ENCODE measurements at places on chromosomes 13 and 19.

- DNase-seq: no peak
These were observed 539.6 kb upstream of the SLITRK5 start for GRCh38 chr13:87131611-87132010.

- no peak for DNase-seq
These were observed 6.4 kb downstream of the RPL21 start for GRCh38 chr13:27257648-27258253.

DNA sequence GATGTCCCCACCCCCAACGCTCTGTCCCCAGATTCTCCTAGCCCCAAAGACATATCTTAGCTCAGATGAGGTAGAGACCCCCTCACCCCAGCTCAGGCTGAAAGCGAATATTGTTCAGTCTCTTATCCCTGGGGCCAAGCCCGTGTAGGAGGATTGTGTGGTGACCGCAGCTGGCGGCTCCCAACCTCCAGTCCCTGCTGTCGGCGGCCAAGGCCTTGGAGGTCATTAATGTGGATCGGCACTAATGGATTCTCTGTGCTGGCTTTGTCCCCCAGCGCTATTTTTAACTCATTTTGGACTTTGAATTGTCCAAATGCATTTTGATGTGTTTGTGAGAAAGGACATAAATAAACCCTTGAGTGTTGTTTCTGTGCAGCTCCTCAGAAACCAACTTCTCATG is 124.2 kb downstream of the UQCRFS1 start:
- DNase-seq: no peak

DNA sequence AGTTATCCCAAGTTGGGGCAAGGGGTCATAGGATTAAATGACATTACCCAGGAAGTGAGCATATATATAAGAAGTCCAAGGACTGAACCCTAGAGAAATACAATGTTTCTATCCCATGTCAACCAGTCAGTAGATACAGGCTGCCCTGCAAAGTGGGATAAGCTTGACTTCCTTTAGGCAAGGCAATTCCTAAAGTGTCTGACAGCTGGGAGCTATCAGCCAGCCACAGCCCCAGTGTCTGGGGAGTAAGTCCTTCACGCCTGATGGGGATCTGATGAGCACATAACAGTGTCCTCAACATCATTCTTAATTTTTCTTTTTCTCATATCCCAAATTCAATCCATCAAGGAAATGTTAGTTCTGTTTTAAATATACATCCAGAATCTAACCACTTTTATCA is 54.1 kb downstream of the DNAJC15 start:
- no peak for DNase-seq

DNA sequence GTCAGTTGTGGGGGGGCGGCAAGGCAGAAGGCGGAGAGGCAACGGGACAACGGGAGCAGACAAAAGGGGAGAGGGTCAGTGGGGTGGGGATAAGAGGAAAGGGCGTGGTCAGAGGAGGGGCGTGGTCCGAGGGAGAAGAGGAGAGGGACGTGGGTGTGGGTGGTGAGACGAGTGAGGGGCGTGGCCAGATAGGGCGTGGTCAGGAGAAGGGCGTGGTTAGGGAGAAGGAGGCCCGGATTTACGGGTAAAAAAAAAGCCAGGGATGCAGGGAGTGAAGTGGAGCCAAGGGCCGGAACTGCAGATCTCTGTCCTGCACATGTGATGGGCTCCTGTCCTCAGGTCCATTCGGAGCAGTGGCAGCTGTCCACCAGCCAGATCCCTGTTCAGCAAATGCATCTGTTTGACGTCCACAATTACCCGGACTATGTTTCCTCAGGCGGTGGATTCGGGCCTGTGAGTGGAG is 21.5 kb downstream of the CPT1C start:
- DNase-seq: no peak

GRCh38 chr19:52542984-52543664 is 15.7 kb downstream of the ZNF808 start:
- DNase-seq: no peak

DNA sequence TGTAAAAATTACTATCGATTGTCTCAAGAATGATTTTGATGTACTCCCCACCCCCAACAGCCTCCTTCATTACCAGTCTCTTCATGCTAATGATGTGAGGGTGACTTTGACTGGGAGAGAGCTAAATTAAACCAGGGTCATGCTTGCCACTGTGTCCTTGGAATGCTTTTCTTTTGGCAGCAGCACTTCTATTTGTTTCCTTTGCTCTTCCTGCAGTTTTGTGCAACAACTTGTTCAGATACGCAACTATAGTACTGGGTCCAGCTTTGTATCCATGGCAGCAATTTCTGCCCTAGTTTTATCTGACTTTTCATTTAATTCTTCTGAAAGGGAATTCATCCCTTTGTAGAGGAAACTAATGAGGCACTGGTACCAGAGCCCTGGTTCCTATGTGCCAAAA is 2792.1 kb downstream of the PCDH9 start:
- no peak for DNase-seq

- DNase-seq: no peak
These were observed 541 bp downstream of the ASPDH start for GRCh38 chr19:50512999-50513745.

GRCh38 chr13:110001670-110002275 is 215.4 kb upstream of the IRS2 start:
- DNase-seq: peak; percentile 75

GRCh38 chr19:55678121-55678671 is 3.2 kb downstream of the EPN1 start:
- DNase-seq: no peak

DNA sequence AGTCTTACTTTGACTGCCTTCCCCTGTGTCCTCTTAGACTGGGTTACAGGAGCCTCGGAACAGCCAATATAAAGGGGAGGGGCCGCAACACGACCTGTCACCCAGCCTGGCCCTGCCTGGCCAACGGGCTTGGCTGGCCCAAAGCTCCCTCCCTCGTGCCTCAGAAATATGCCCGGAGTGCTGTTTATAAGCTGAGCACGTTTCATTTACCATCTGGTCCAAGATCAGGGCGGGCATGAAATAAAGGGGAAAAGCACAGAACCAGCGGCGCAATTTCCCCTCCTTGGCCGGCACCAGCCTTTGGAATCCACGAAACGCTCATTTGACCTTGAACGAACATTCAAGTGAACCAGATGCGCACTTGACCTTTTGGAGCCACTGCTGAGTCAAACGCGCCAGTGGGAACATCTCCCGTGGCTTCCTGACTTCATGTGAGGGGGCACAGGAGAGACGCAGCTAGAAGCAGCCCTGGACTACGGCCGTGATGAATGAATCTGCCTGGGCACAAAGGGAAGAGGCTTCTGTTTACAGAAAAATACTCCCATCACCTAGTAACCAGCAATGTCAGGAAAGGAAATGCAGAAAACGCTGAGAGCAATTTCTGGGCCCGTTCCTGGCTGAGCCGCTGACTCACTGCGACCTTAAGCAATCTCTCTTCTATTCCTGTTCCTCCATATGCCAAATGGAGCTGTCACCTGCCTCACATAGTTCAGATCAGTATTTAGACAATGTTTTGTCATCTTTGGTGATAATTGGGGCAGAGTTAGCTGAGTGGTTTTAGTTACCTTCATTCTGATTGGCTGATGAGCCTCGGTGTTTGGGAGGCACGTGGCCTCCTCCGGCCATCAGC is 53.3 kb downstream of the RFX2 start:
- DNase-seq: peak; percentile 87

GRCh38 chr19:50368649-50369570 is 3.5 kb upstream of the NAPSA start:
- DNase-seq: peak; percentile 91

- no peak for DNase-seq
These were observed 450 bp downstream of the SELENOW start for GRCh38 chr19:47778954-47779351.

DNA sequence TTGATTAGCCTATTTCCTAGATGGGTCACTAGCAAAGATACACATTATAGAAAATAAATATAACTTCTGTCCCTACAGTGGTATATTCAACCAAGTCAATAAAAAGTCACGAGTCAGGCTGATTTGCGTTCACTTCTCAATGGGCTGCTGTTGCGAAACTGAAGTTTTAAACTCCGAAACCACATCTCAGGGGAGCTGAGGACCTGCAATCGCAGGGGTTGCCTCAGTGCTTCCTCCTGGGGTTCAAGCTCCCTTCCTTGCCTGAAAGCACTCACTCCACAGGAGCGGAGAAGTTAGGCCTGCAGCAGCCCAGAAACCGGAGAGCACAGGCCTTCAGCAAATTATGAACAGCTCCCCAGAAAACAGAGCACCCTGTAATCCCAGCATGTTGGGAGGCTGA is 39.6 kb downstream of the RAB20 start:
- DNase-seq: no peak

DNA sequence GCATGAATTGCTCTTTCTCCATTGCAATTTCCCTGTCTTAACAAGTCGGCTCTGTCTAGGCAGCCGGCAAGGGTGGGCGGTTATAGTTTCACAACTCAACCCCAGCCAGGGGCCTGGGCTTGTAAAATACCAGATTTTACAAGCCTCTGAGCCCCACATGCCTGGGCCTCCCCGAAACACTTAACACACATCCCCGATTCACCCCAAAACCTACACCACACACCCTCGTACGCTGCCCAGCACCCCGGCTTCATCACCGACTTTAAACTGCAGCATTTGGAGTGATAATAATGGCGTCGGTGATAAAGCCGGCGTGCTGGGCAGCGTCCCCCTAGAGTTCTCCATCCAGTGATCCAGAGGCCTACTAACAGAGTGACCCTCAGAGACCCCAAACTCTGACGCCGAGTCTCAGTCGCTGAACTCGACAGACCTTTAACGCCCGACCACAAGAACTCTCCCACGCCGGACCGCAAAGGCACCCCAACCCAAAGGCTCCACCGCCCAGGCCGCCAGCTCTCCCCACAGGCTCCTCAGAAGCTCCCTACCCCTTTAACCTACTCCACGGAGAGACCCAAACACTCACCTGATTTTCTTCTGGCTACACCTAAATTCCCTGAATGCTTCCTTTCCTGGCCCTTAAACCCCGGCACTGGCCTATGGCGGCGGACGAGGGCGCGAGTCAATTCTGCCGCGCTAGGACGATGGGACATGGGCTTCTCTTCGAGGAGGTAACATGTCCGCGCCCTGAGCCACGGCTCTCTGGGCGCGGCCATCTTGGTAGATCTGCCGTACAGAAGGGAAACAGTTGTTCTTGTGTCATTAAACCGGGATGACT is at the start of gene ZNF649:
Gene ZNF649 (minus strand): TSS at position 687 of the 835 bp plus-strand sequence. CDS start 4,910 bp downstream, outside the sequence.
- DNase-seq: peak; percentile 85

DNA sequence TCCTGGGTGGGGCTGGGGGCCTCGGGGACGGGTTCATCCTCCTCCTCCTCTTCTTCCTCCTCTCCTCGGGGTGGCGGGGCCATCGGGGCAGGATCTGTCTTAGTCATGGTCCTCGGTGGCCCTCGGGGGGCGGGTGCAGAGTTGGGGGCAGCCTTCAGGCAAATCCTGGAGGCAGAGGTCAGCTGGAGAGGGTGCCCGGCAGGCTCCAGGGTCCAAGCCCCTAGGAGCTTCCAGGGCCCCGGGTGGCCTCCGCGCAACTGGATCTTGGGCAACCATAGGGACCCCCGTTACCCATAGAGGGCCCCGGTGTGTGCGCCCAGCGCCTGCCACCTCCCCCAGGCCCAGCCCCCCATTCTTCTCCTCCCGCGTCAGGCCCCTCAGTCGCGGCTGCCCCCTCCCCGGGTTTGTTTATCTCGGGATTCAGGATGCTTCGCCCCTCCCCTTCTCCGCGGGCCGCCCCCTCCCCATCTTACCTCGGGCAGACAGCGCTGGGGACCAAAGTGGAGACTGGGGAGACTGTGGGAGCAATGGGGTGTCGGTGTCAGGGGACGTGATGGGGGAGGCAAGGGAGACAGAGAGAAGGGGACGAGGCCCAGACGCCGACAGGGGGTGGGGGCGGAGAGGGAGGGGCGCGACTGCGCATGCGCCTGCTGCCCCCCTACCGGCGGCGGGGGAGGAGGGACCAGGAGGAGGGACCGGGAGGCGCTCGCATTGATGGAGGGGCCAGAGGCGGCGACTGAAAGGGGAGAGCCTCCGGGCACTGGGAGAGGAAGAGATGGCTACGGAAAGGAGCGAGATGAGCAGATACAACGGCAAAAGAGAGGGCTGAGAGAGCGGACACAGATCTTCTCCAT is at the start of gene CLIP3:
Gene CLIP3 (minus strand): TSS at position 623 of the 854 bp plus-strand sequence. CDS start 516 bp downstream, at position 107.
- peak; percentile 79 for DNase-seq

DNA sequence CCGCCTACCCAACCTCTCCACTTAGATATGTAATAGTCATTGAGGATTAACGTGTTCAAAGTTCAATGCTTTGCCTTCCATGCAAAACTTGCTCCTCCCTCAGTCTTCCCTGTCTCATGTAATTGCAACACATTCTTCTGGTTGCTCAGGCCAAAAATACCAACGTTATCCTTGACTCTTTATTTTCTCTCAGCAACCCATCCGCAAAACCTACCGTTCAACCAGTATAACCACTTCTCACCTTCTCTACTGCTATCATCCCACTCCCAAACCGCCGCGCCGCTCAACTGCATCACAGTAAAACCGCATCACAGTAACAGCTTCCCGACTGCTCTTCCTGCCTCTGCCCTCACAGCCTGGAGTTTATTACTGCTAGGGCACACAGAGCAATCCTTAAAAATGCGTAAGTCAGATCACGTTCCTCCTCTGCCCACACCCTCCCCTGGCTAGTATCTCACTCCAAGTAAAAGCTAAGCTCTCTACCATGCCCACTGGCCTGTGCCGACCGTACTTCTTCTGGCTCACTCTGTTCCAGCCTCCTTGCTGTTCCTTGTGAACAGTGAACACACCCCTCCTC is 8.2 kb downstream of the MTIF3 start:
- DNase-seq: no peak

DNA sequence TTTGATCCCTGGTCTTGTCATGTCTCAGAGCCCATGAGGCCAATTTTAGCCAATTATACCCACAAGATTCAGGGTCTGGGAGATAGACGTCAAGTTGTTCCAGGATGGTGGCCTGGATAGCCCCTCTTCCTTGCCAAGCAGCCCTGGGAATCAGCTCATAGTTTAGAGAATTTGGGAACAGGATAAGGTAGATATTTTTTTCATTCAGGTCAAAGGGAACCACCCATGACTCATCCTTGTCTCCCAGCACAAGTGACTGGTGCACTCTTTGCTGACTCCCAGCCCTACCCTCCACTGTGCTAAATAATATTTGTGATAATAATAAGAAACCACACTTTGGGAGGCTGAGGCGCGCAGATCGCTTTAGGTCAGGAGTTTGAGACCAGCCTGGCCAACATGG is 17.1 kb upstream of the S1PR4 start:
- DNase-seq: no peak

DNA sequence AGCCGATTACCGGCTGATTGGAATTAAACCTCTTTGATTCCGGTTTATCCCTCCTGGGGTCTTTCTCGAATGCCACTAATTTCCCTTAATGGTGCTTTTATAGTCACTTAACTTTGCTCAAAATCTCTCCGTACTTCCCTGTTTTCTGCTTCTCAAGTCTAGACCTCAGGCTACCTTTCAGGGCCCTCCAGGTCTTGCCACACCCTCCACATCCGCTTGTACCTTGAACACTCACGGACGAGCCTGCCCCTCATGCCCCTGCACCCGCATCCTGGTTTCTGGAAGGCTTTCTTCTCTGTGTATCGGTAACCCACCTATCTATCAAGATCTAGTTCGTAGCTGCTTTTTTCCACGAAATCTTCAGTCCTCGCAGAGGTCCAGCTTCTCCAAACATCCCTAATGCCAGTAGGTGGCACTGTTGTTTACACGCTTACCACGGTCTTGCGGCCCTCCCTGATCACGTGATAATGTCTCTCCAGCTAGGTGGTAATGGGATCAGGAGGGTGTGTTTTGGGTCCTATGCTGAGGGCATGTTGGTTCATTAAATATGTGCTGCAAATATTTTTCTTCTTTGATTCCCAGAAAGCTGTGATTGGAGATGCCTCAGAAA is 13.8 kb downstream of the ATP12A start:
- DNase-seq: peak; percentile 39
